ENCODE measurements at places on chromosomes 2 and 18. TPM values are rescaled to one million over a fixed set of nuclear protein-coding genes. Genes with fewer than 3 reads are reported as not detected.

The SMYD5 gene
- total RNA-seq, result 47.1 TPM

The ITGB6 gene
- 7.3 TPM for total RNA-seq

The LYPD6B gene
- total RNA-seq, result 1.9 TPM

The CNDP1 gene
- total RNA-seq, result not detected

The DSC3 gene
- 11.1 TPM for total RNA-seq

The DCDC2C gene
- total RNA-seq, result not detected

The LDLRAD4 gene
- total RNA-seq, result not detected

The CKAP2L gene
- 20.7 TPM for total RNA-seq

The HEATR5B gene
- 13.0 TPM for total RNA-seq

The BBS5 gene
- 3.3 TPM for total RNA-seq

The UGT1A5 gene
- not detected for total RNA-seq

The PRR30 gene
- not detected for total RNA-seq

The TMEM178A gene
- total RNA-seq, result not detected

The MAP3K19 gene
- total RNA-seq, result not detected

The FBXO15 gene
- 2.8 TPM for total RNA-seq

The GBX2 gene
- 30.5 TPM for total RNA-seq

The NGEF gene
- 71.3 TPM for total RNA-seq

The GALNT3 gene
- 44.8 TPM for total RNA-seq

The FOXI3 gene
- not detected for total RNA-seq

The RNASEH1 gene
- total RNA-seq, result 51.1 TPM

The ANKRD53 gene
- total RNA-seq, result not detected

The DNAJC5G gene
- total RNA-seq, result not detected

The SP5 gene
- total RNA-seq, result 0.47 TPM

The RPRM gene
- 1.4 TPM for total RNA-seq

The SH3YL1 gene
- total RNA-seq, result 28.6 TPM

The C2orf92 gene
- 3.3 TPM for total RNA-seq

The STEAP3 gene
- 27.3 TPM for total RNA-seq

The GKN1 gene
- not detected for total RNA-seq
